NCI-H1436 (cell line): ENCODE measurements at places on chromosomes 12 and 14.

DNA sequence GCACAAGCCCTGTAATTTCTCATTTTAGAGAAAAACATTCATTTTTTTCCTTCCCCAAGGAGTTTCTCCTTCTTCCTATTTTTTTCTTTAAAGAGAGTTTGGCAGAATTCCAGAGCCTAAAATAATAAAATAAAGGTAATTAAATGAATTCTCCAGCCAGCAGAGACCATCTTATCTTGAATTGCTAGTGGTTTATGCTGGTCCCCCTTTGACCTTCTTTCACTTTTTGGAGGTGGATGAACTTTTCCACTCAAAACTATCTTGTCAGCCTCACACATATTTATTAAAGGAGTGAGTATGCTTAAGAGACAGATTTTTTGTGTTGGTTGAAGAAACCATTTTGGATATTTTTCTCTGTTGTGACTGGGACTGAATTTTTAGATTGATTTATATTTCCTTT, 47.6 kb downstream of the ADIPOR2 start:
- DNase-seq: no peak

DNA sequence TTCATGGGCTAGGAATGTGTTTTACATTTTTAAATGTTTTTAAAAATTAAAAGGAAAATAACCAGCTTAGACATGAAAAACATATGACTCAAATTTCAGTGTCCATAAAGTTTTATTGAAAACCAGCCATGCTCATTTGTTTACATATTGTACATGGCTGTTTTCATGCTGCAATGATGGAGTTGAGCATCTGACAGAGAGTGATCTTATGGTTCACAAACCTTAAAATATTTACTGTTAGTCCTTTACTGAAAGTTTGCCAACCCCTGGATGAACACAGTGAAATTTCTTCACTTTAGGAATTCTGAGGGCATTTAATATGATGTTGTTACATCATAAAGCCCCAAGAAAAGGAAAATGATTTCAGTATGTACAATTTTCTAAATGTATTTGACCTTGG, 16.1 kb downstream of the RASSF9 start:
- DNase-seq: no peak

- no peak for DNase-seq
Observed at GRCh38 chr12:12099102-12099501, 28.4 kb downstream of the BCL2L14 start.

DNA sequence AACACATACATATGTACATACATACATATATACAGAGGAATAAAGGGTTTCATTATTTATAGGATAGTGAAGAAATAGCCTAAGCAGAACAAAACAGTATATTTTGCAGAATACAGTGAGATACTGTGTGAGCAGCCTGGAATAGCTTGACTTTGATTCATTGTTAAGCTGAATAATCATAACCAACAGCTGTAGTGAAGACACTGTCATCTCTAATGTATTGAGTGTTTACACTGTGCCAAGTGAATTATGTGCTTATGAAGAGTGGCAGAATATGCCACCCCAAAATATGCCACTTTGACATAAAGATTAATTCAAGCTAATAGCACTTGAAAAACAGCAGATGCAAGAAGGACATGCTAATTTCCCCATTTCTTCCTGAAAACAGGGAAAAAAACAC, 48.2 kb upstream of the LRFN5 start:
- no peak for DNase-seq

GRCh38 chr12:124326871-124327270, 32.0 kb downstream of the RFLNA start:
- no peak for DNase-seq

DNA sequence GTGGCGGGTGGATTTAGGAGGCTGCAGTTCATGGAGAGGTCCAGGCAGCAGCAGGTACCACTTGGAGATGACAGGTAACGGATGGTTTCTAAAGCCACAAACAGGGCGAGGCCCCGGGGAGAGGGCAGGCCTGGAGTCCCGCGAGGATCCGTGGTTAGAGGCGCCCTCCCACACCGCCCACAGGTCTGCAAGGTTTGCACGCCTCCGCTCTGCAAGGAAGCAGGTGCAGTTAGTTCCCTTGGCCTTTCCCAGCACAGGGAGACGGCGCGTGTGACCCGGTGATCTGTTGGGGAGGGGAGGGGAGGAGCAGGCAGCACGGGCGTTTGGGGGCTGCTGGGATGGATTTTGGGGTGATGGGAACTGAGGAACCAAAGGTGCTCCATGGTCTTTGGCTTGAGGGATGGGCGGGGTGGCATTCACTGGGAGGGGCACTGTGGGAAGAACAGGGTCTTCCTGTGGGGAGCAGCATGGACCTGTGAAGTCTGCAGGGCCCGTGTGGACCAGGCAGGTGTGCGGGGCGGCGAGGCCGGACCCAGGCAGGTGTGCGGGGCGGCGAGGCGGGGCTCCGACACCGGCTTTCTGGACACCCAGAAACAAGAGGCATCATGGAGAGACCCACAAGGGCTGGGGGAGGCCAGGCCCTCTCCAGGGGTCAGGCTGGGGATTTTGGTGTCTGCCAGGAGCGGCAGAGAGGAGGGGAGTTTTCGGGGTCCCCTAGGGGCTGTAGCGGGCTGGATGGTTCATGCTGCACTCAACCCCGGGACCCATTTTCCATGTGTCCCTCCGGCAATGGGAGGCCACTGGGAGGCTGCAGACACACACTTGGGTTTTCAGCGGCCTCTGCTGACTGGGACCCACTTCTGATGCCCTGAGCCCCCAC, 29.1 kb downstream of the NOC4L start:
- DNase-seq: no peak

DNA sequence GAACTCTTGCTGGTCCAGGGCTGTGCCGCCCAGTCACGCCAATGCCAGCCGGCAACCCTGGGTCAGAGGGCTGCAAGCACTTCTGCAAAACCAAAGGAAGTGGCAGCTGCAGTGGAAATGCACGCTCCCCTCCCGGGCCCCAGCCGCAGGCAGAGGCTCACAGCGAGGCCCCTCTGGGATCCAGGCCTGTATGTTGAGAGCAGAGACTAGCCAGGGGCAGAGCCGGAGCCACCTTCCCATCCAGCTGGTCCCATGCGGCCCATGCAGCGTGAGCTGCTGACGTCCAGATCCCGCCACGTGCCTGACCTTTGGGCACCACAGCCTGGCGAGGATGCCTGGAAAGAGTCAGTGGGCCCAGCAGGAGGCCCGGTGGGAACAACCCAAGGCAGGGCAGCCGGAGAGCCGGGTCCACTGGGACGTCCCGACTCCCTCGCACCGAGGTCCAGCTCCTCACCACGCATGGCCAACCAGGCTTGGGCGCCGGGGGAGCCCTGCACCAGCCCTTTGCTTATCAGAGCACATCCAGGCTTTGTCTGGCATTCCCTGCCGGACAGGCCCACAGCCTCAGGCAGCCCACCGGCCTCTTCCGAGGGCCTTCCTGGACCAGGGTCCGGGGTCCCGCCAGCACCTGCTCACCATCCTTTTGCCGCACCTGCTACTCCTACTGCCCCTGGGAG, 4.3 kb downstream of the GPR132 start:
- DNase-seq: no peak

GRCh38 chr12:75447691-75448393, 32.7 kb upstream of the GLIPR1 start:
- DNase-seq: no peak

DNA sequence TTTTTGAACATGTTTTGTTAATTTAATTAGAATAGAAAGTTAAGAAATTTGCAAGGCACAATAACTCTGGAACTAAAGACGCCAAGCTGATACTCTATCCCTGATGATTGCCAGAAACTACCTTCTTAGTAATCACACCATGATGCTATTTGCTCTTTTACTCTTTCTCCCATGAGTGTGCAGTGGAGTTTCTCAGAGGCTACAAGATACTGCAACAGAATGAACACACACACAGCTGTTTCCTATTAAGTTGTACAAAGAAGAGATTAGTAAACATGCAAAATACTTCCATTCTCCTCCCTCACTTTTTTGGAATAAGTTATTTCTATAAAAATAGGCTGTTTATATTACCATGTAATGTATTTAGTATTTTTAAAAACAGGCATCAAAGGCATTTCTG, 1367.5 kb downstream of the AACS start:
- no peak for DNase-seq

DNA sequence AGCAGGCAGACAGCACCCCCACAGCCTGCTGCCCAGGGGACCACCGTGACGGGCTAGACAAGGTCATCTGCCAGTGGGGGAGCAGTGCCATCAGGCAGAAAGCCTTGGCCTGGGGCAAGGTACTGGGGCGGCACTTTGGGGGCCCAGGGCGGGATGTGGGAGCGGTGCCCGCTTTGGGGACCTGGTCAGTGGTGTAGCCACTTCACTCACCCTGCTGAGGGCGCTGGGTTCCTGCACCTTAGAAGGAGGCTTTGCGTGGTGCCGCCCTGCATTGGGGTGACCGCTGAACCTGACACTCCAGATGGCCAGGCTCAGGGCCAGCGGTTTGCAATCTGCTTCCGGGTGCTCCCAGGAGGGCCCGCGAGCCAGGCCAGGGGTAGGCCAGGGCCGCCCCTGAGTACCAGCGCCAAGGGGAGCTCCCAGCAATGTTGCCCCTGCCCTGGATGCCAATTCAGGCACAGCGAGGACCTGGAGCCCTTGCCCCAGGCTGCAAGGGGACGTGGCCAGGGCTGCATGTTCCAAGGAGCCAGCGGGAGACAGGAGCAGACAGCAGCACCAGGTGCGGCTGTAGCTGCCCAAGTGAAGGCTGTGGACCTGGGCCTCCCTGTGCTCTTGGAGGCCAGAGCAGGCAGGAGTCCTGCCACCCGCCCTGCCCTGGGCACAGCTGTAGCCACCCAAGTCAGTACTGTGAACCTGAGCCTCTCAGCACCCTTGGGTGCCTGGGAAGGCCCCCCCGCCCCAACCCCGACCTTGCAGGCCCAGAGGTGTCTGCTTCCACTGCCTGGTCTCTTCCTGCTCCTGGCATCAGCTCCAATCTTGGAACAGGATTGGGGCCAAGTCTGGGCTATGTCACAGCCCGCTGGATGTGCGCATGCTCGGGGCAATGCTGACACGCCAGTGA, 550.7 kb downstream of the SLC6A15 start:
- no peak for DNase-seq

GRCh38 chr12:6114476-6114870, 10.0 kb downstream of the VWF start:
- DNase-seq: no peak

DNA sequence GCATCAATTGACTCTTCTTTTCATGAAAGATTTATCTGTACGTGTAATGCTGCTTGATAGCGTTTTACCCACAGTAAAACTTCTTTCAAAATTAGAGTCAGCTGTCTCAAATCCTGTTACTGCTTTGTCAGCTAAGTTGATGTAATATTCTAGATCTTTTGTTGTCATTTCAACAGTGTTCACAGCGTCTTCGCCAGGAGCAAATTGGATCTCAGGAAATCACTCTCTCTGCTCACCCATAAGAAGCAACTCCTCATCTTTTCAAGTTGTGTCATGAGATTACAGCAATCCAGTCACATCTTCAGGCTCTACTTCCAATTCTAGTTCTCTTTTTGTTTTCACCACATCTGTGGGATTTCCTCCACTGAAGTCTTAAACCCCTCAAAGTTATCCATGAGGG, 9.5 kb downstream of the PCNX1 start:
- no peak for DNase-seq

DNA sequence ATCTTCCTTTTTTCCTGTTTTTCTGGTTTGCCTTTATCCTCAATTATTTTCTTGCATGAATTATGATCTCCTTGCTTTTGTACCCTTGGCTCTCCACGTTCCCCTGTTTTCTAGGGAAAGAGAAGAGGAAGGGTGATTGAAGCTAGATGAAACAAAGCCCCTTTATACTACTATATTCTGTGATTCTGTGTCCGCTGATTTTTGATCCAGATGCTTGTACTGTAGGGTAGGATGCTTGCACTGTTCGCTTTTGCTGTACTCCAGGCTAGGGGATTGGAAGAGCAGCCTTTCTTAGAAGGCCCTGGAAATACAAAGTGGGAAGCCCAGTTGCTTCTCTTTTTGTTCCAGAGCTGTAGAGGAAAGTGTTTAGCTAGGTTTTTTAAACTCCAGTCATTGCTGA, 35.1 kb upstream of the KLHDC2 start:
- no peak for DNase-seq

DNA sequence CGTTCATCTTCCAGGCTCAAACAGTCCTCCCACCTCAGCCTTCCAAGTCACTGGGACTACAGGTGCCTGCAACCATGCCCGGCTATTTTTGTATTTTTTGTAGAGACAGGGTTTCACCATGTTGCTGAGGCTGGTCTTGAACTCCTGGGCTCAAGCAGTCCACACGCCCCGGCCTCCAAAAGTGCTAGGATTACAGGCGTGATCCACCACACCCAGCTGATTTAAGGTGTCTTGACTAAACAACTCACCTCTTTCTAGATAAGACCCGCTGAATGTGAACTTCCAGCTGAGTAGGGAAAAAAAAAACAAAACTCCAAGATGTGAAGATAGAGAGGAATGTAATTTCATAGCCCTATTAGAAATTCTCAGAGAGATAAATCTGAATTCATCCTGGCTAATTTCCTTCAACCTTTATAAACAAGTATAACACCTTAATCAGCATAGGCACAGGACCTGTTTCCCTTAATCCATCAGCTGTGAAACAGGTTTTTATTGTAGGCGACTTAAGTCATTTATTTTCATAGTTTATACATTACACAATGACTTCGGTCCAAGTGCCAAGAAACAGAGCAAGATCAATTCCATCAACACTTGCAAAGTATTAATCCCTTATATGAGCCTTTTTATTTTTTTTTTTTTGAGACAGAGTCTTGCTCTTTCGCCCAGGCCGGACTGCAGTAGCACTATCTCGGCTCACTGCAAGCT, 51.5 kb downstream of the HCAR2 start:
- no peak for DNase-seq

- no peak for DNase-seq
Observed at GRCh38 chr14:104972301-104973134, 5.7 kb downstream of the AHNAK2 start.

- no peak for DNase-seq
Observed at GRCh38 chr14:61703342-61704129, 8.2 kb downstream of the HIF1A start.

DNA sequence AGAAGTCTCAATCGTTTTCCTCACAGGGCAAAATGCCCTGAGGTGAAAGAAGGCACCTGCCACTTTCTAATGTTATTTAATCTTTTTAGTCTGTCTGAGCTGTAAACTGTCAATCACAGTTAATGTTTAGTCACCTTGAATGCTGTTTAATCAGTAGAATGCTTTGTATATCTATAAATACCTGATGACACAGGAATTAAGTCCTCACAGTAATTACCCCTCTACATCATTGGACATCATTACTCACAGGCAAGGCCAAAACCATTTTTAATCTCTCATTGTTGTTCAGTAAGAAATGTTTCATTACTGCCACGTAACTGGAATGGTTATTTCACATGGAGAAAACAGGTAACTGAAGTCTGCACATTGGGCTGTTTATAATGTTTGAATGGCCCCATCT, 178.8 kb downstream of the EXOC5 start:
- peak; percentile 84 for DNase-seq

DNA sequence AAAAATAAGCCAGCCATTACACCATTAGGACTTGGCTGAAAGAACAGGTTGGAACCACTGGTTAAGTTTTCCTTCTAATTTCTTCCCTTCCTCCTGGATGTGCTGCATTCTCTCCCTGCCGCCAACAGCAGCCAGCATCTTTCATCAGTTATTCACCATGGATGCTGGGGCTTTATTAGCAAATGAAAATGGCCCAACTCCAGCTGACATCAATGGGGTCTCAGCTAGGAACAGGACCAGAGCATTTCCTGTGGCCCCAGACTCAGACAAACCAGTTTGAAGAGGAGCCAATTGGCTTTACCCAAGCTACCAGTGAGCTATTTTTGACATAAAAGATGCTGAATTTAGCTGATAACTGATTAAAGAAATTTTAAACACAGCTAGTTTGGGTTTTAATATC, 26.0 kb upstream of the TBX5 start:
- DNase-seq: no peak

GRCh38 chr12:68446901-68447796, 115.0 kb upstream of the MDM1 start:
- no peak for DNase-seq
